KBM-7 (cell line): ENCODE measurements at places on chromosomes 11 and 22.

- DNase-seq: no peak
These were observed 90.7 kb downstream of the MPPED2 start for GRCh38 chr11:30495437-30495836.

DNA sequence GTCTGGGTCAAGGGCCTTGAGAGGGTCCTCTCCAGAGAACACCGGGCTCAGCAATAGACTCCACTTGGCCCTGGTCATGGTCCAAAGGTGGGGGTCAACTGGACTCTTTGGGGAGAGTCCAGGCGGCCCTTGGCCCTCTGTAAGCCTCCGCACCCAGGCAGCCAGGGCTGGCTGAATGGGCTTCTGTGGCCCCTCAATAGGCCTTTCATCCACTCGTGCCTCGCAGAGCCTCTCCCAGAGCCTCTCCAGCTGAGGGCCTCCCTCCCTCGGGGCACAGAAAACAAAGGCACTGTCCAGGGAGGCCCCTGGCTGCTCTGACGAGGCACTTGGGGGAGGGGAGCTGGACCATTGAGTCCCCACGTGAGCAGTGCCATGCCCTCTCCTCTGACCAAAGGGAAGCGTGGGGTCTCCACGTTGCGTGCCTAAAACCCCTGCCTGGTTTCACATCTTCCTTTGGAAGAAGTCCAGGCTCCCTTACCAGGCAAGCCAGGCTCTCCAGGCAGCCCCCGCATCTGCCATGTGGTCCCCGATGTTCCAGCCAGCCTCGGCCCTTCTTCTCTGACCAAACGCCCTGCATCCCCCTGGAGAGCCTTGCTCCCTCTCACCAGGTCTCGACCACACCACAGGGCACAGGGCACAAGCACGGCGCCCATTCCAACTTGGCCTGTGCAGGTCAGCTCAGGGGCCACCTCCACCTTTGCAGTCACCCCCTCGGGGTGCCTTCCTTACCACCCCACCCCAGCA, 15.5 kb downstream of the KIAA0930 start:
- DNase-seq: no peak

GRCh38 chr11:128757886-128758612, 64.2 kb downstream of the FLI1 start:
- DNase-seq: no peak

- no peak for DNase-seq
These were observed 369.5 kb downstream of the AASDHPPT start for GRCh38 chr11:106446955-106447354.

- no peak for DNase-seq
These were observed 2.8 kb downstream of the CEP57 start for GRCh38 chr11:95793116-95793515.

DNA sequence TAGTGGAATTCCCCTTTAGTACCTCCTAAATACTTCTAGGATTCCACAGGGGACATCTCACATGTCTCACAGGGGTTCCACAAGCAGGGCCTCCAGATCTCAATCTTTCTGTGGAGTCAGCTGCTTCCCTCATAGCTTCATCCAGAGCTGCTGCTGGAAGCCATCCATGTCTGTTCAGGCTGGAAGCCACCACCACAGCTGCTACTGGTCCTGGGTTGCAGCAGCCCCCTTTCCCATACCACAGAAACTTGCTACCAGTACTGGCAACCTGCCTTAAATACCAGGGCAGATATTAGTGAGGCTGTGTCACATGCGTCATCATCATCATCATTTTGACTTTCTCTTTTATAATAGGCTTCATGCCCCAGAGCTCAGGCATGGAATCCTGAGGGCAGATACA, 242.7 kb upstream of the NCAM1 start:
- no peak for DNase-seq

GRCh38 chr11:132423266-132423665, 1052.9 kb downstream of the NTM start:
- DNase-seq: no peak
